Stimulated activated CD4-positive, alpha-beta T cell treated with anti-CD3 and anti-CD28 coated beads, Interleukin-1b, Interleukin-23, amount 100 ng/mL, for 48 hours (primary cell): ENCODE measurements at places on chromosomes 12 and 14.

DNA sequence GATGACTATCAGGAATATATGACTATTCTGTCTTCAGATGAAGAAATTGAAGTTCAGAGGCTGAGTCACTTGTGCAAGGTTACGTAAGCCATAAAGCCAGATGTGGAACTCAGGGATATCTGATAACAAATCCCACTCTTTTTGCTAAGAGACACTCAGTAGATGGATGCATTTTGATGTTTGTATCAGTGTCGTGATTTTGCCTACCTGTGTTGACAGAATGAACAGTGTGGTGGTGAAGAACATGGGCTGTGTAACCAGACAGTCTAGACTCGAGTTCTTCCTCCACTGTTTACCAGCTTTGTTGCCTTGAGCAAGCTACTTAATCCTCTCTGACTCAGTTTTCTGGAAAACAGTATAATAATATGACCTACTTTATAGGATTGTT is 93.9 kb downstream of the DAAM1 start:
- DNase-seq, result no peak

DNA sequence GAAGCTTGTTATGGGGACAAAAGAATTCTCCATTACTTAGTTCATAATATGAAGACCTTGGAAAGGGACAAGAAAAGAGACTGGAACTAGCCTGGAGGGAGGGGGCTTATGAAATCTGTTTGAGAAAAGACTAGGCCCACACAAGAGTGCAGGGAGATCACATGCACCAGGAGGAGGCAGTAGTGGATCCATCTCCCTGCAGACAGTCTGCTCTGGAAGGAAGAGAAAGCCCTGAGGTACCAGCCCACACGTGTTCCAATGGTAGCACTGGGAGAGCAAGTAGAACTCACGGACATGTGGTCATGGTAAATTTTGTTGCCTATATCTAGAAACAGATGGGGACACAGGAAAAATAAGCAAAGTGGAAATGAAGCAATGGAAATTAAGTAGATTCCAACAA is 445.4 kb downstream of the SOX5 start:
- no peak for DNase-seq

DNA sequence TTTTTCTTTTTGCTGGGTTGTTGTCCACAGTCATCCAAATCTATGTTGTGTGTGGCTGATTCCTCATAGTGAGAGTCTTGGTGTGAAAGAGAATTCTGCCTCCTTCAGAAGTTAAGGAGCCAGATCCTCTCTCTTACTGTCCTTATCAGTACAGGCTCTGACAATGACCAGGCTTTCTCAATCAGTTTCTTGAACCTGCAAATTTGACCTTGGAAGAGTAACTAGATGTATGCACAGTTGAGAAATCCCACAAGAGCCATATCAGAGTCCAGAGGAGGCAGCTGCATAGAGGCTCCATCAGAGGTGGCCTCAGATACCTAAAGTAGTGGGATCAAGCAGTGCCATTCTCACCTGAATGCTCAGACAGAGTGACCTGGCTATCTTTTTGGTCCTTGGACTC is 5.5 kb upstream of the GALC start:
- DNase-seq, result no peak

DNA sequence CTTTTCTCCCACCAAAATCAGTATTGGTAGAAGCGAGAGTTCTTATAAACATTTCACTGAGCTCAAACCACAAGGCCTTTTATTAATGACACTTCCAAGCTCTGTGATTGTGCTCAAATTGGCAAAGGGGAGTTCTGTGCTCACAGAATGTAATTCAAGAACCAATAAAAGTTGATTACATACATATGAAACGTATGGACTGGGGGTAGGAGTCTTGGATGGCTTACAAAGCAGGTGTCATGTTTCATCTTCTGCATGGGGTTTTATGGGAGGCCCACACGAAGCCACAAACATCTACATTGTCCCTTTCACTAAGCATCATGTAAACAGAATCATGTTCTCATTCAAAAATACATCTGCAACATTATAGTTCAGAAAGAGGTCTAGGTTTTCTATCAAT is 828.3 kb downstream of the VRK1 start:
- DNase-seq, result no peak

GRCh38 chr12:1795221-1795784 is 25.1 kb upstream of the LRTM2 start:
- no peak for DNase-seq

DNA sequence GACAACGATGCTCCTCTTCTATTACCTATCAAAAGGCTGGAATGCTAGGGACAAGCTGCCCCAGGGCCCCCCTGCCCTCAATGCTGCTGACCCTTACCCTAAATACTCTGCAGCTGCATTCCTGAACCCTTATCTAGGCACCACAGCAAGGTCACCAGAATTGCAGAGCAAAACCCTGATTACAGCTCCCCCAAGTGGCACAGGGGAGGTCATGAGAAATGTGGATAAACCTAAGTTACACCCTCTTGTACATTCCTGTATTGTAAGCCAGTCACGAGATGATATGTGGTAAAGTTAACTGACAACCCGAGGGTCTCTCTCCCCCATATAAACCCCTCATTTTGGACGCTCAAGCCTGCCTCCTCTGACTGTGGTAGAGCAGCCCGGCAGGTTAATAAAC is 411.8 kb upstream of the STXBP6 start:
- no peak for DNase-seq

DNA sequence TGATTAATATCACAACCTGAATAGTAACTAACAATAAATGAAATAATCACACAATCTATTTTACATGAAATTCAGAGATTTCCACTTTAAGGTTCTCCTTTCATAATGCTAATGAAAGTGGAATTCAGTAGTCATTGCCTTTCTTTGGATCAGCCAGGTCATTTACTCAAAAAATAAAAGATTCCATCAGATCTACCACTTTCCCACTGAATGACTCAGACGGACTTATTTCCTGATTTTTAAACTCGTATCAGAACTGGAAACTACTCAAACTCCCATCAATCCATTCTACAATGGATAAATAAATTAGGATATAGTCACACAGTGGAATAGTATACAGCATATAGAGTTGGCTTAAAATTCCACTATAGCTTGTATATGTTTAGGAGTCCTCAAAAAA is 237.1 kb downstream of the MED13L start:
- no peak for DNase-seq

GRCh38 chr12:113010701-113011100 is 32.4 kb downstream of the OAS2 start:
- DNase-seq, result no peak

DNA sequence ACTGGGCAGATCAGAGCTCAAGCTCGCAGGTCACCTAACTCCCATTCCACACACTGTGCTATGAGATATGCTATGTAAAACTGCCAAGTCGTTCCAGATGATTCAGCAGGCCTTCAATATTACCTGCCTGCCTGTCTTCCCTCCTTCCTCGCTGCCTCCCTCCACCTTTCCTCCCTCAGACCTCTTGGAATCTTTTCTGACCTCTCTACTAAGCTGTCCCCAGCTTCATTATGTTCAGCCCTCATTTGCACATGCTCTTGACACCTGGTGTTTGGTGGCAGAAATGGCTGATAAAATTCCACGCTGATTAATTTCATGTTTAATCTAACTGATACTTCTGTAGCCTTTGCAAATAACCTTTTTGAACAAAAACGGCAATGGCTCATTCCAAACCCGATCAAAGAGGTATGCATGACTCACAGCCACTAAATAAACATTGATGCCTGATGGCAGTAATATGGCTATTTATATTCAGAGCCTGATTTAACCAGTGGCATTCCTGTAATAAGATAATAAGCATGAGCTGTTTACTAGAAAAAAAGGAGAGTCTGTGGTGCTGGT is 130.8 kb upstream of the EGLN3 start:
- DNase-seq, result no peak

DNA sequence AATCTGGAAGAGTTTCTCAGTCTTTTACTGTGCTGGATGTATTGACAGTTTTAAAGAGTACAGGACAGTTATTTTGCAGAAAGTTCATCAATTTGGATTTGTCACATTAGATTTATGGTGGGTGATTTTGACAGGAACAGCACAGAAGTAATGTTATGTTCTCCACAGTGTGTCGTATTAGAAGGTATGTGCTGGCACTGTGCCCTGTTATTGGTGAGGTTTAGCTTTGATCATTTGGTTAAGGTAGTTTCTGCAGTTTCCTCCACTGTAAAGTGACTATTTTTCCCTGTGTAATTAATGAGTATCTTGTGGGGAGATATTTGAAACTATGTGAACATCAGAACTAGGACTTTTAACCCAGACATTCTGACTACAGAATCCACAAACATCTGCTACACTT is 308.5 kb upstream of the TBX3 start:
- no peak for DNase-seq
